ENCODE measurements at places on chromosomes 12 and 14.

DNA sequence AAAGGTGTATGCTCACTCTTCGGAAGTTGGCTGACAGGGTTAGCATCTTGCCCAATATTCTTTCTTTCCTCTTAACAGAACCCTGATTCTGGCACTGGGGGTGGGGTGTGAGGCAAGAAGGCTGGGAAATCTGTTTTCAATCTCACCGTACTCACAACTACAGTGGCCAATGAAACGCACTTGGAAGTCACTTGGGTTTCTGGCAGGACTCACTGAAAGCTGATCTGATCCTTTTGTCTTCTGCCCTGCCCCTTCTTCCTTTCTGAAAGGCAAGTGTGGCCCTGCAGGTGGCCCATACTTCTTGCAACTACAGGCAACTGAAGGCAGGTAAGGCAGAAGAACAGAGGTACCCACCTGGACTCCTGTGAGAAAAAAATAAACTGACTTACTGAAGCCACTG, 106.9 kb downstream of the STXBP6 start:
- DNase-seq = no peak

DNA sequence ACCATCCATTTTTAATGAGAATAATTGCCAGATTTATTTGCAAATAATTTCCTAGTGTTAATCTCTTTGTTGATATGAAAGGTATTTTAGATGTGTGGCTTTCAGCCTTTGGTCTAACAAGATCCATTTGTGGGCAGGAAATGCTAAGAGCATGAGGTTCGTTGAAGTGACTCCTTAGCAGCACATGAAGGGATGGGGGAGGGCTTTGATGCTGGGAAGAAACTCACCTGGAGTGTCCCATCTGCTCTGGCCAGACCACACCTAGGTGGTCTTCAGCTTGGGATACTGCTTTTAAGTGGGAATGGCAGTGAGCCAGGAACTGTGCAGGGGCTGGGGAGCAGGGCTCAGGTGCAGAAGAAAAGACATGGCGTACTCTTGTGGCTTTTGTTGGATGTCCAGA, 13.6 kb downstream of the SFSWAP start:
- DNase-seq = no peak

- DNase-seq = no peak
Observed at GRCh38 chr12:72141381-72141780, 130.8 kb upstream of the TRHDE start.

- no peak for DNase-seq
Observed at GRCh38 chr12:55695349-55695748, 12.4 kb downstream of the ITGA7 start.

DNA sequence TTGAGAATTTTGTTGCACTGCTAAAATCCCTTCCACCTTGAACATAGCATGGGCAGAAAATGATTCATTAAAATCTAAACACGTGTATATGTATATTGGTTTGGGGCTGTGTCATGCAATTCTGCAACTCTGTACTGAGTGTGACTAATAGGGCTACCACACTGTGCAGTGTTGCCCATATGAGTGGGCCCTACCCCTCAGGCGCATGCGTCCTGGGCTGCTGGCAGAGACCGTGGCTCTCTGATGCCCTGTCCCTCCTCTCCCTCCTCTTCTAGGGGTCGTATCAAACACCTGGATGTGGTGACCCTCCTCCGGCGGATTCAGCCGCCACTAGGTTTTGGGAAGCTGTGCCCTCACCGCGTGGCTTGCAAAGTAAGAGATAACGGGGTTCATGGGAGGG, 128.4 kb upstream of the FKBP4 start:
- DNase-seq = no peak

- DNase-seq = no peak
Observed at GRCh38 chr12:72148709-72149108, 123.5 kb upstream of the TRHDE start.

DNA sequence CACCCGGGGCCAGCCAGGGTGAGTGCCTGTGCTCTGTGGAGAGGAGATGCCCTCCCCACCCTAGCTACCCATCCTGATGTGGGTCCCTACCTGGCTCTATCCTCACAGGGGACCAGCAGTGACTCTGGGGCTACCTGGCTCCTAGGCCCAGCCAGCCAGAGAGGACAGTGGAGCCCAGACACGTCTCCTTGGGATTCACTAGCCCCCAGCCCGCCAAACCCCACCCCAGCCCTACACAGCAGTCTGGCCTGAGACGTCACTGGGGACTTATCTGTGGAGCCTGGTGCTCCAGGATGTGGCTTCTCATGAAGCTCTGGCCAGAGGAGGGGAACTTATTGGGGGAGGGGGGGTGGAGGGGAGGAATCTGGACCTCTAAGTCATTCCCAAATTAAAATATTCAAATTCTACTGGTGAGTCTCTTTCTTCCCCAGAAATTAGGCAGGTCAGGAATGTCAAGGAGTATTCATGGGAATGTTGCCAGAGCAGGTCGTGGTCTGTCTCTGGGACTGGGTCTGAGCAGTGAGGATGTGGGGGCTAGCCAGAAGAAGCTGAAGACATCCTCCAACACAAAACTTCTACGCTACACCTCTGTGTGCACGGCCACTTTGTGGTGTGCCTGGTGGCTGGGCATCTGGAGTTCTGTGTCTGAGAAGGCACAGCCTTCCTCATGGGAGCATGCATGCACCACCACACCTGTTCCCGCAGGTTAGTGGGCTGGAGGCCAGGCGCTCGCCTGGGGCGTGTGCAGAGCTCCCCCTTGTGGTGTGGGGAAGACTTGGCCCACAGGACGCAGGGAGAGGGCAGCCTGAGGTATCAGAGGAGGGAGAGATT, 2.7 kb downstream of the CMTM5 start:
- DNase-seq = peak; percentile 46

GRCh38 chr12:112664569-112664968, 127.0 kb upstream of the RPH3A start:
- no peak for DNase-seq

DNA sequence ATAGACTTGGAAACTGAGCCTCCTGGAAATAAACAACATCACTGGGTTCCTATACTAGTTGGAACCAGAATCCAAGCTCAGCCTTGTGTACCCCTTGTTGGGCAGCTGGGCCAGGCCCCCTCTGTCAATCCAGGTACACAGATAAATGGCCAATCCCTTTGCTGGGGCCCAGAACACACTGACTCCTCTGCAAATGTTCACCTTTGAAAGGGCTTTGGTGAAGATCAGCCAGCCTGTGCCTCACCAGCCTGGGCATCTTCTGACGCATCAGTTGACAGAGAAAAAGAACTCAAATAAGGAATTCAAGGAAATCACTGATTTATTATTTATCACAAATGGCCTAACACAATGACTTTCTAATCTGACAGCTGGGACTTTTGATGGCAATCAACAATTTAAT, 1090.2 kb downstream of the BCL11B start:
- DNase-seq = no peak

GRCh38 chr14:103532216-103533136, 3.5 kb downstream of the TRMT61A start:
- DNase-seq = no peak

DNA sequence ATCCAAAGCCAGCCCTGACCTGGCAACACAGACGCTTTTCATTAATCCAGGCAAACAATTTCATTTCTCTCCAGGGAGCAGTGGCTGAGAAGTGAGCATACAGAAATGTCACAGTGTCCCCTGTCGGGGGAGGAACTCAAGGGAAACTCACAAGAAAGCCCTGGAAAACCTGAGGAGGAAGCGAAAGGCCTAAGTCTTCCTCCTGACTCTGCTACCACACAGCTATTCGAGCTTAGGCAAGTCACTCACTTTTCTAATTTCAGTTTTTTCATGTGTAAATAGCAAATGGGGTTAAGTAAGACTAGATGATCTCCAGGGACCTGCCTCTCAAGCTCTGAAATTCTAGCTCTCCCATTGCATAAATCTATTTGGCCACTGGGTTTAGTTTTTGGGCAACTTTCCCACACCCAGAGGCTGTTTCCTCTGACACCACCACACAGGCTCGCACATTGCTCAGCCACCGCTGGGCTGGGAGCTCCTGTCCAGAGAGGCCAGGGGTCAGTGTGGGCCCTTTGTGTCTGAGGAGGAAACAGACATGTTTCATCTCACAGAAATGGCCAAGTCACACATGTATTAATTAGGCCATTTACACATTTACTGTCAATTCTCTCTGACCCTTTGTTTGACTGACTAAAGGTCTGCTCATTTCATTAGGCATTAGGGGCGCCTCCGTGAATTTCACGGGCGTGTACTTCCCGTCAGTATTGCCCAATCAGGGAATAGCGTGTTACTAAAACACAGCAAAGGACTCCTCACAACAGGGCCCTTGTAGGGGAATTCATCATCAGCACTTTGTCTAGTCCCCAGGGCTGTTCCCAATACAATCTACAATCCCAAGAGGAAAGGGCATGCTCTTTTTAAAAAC, 9.8 kb upstream of the PNMA1 start:
- no peak for DNase-seq

DNA sequence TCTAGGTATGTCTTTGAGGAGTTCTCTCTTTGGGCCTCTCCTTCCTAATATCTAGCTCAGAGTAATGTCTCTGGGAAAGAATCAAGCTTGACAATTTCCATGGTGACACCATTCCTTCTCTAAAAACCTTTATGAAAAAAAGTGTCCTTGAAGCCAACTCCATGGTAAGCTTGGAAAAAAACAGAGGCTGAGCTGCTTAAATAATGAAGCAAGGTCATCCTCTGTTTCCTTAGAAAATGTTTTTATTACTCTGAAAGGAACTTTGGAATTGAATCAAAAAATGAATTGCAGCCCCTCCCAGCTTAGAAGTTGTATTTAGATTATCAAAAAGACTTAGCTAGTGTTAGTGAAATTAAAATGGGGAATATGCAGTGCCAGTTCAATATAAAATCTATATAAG, 166.1 kb upstream of the KITLG start:
- DNase-seq = no peak

All from activated gamma-delta T cell treated with anti-CD3 and anti-CD28 coated beads, Interleukin-2, amount 50 U/mL, for 16 hours (primary cell).